Astrocyte of the cerebellum (primary cell): ENCODE measurements at places on chromosomes 4 and X.

- DNase-seq: no peak
These were observed 96.3 kb downstream of the ZNF827 start for GRCh38 chr4:145842224-145842887.

GRCh38 chr4:127284236-127284635 is 348.5 kb upstream of the INTU start:
- no peak for DNase-seq

DNA sequence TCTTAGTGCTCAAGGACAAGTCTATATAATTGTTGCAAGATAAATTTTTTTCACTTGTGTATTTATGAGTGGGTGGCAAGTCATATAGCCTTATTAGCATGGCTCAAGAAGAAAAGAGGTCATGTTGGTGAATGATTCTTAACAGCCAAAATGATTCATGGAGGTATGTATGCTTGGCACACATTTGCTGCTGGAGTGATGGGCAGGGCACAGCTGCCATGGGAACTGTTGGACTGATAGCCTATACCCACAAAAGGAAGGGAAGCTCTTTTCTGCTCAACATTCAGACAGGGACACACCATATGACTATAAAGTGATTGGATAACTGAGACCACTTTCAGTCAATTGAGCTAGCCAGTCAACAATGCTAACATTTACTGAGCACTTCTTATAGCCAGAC is 46.8 kb upstream of the PITX2 start:
- no peak for DNase-seq

DNA sequence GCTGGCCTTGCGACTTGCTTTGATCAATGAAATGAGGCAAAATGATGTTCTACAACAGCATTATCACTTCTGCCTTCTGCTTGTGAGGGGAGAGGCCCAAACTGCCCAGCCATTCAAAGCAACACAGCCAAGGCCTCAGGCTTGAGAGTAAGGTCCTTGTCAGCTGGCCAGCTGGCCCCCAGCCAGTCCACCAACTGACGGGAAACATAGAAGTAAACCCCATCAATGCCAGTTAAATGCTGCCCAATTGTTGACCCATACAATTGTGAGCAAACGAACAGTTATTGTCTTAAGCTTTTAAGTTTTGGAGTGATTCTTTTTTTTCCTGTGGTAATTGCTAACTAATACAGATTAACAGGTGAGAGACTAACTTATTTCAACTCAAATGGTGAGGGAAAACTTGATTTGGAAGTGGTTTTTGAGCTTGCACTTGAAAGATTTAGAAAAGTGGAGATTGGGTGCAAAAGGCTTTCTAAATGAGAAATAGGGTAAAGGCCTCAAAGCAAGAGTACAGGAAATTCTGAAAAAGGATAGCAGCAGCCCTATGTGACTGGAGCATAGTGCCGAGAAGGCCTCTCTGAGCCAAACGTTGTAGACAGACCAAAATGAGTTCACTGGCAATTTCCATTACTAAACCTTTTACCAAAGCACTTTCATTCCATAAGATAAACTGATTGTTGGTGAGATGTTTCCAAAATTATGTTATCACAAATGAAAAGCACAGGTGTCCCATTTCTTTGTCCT is 66.9 kb downstream of the ARHGEF38 start:
- DNase-seq: no peak

GRCh38 chr4:52889778-52890520 is 27.8 kb downstream of the RASL11B start:
- DNase-seq: no peak

GRCh38 chrX:41391606-41392005 is 55.5 kb upstream of the NYX start:
- no peak for DNase-seq

GRCh38 chr4:25012655-25013054 is 18.1 kb downstream of the LGI2 start:
- DNase-seq: no peak

DNA sequence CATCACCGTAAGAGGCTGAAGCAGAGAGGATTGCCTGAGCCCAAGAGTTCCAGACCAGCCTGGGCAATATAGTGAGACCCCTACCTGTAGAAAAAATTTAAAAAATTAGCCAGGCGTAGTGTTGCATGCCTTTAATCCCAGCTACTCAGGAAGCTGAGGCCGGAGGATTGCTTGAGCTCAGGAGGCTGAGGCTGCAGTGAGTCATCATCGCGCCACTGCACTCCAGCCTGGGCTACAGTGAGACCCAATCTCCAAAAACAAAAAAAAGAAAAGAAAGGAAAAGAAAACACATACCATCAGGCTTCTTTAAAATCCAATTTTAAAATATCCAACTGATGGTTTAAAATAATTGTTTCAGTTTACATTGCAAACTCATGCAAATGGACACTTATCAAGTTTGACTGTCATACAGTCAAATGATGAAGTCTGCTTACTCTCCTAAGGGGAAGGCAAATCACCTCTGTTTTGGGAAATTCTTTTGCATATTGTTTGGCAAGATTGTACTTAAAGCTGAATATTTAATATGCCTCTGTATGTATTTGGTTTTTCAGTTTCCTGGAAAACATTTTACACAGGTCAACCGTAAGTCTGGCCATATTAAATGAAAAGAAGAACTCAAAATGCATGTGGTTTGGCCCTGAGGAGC is 23.7 kb upstream of the TENM3 start:
- DNase-seq: no peak

- peak; percentile 23 for DNase-seq
These were observed 39.5 kb downstream of the ZNF518B start for GRCh38 chr4:10417740-10418139.

- DNase-seq: no peak
These were observed 27.9 kb upstream of the PAPSS1 start for GRCh38 chr4:107747748-107748486.

DNA sequence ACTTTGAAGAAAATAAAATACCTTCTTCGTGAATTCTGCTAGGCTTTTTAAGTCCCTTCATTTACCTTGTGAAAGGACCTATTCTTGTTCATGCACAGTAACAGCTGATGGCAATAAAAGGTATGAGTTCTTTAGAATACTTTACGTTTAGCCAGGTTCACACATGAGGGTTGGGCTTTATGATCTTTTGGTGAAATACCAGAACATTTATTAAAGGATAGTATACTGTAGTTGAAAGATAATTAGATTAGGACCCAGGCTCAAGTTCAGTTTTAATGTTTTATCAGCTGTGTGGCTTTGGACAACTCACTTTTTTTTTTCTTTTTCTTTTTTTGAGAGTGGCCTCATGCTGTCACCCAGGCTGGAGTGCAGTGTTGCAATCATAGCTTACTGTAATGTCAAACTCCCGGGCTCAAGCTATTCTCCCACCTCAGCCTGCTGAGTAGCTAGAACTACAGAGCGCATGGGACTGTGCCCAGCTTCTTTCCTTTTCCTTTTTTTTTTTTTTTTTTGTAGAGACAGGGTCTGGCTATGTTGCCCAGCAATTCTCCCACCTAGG is 28.2 kb upstream of the NEIL3 start:
- no peak for DNase-seq

DNA sequence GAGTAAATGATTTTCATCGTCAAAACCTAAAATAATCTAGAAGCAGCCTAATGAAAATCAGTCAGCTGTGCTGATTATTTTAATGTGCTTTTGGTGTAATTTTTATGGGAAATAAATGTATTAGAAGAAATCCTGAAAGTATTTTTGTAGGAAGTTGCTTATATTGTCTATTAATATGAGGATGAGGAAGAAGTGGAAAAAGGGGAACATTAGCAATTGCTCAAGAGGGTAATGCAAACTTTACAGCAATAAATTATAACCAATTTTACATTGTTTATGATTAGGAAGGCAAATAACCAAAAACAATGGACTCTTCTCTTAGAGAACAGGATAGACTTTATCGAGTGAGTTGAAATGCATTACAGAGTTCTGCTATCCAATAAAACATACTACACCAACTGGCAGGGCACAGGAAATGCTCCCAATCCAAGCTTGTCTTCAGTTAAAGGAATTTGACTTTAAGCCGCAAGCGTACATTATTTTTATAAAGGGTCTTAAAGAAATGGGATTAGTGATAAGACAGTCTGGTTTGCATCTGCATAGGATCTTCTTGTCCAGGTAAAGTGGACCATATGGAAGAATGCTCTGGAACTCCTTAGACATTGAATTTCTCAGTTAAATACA is 374.8 kb downstream of the PDGFC start:
- DNase-seq: no peak

DNA sequence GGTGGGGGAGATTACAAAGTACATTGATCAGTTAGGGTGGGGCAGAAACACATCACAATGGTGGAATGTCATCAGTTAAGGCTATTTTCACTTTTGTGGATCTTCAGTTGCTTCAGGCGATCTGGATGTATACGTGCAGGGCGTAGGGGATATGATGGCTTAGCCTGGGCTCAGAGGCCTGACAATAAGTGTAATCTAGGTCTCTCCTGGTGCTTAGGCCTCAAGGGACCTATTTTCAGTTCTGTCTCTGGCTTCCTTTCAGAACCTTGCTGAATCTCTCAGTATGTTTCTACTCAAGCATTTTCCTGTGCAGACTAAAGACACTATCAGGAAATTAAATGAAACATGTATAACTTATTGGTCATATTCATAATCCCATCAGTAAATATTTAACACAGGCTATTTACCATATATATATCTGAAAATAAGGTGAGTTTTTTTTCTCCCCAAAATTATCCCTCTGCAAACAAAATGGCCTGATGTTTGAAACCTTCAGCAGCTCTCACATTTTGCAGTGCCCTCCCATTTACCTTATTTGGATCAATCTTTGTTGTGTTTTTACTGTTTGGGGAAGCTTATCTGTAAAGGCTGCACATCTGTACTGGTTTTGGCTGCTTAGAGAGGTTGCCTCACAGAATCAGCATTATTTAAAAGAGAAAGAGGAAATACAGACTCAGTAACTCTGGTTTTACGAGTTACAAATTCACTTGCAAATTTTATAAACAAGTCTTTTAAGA is 2.3 kb upstream of the ZCCHC4 start:
- no peak for DNase-seq

DNA sequence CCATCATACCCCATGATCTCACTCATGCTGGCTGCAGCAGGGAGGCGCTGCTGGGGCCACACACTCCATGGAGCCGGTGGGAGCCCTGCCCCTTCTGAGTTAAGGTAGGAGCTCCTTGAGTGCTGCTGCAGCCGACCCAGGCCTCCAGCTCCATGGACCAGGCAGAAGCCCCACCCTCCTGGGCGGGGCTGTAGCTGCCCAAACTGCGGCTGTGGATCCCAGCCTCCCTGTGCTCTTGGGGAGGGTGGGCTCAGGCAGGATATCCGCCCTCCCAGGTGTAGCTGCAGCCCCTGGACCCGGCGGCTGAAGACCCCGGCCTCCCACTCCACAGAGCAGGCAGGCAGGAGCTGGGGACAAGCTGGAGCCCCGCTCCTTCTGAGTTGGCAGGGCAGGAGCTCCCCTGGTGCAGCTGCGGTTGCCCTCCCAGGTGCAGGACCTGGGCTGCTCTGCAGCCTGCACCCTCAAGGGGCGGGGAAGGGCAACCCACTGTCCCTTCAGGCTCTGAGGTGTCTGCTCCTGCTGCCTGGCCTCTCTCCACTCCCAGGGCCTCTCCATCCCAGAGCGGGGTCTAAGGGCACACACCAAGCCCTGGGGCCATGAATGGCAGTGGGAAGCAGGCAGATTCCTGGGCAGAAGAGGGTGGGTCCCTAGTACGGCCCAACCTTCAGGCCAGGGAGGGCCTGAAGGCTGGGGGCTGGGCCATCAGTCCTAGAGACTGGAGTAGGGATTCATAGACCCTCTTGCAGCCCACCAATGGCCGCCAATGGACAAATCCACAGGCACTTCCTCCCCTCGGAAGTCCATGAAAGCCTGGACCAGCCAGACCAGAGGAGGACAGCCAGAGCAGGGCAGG is 466.1 kb downstream of the DTHD1 start:
- no peak for DNase-seq

DNA sequence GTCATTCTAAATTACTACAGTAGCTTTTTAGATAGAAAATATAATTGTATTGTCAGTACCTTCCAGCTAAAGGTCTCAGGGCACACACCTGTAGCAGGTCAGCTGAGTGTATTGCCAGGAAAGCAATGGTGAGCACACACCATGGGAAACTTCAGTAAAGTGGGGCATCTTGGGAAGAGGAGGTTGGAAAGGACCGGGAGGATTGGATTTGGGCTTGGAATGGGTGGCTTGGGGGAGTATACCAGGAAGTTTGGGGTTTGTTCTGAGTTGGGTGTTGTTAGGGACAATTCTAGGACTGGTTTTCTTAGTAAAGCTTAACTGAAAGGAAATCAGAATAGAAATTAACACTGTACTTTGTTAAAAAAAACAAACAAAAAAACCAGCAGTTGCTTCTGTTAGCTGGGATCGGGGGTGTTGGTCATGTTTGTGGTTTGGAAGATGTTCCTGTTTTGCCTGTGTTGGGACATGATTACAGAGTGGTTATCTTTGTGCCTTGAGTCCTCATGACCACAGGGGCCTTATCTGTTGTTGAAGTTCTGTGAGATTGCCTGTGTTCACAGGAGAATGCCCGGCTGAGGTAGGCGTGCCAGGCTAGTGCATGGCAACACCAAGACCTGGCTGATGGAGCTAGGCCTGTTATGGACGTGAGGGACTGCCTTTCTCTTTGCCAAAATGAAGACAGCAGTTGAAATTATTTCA is 35.1 kb downstream of the PRIMPOL start:
- no peak for DNase-seq

- DNase-seq: no peak
These were observed 11.3 kb upstream of the PHKA2 start for GRCh38 chrX:18995221-18995620.

- DNase-seq: no peak
These were observed 2.0 kb downstream of the STBD1 start for GRCh38 chr4:76308548-76308947.

- no peak for DNase-seq
These were observed 98.1 kb downstream of the ADGRL3 start for GRCh38 chr4:61298178-61298740.

- no peak for DNase-seq
These were observed 27.4 kb downstream of the HSD17B11 start for GRCh38 chr4:87363552-87363951.

DNA sequence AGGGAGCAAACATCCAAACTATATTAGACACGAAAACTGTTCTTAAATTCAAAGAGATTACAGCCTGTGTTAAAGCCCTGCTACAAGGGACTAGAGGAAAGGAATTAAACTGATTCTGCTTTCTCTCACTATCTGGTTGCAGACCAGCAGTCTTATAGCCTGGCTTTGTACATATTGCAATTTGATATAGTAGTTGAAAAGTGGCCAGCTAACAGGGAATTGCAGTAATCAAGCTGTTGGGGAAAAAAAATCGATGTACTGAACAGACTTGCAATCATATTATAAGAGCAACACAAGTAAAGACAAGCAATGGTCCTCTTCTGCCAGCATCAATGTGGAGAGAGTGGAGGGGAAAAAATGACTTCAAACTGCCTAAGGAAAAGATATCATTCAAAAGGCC is 364.4 kb upstream of the EPHA5 start:
- DNase-seq: no peak

GRCh38 chr4:159195361-159195769 is 92.5 kb downstream of the RAPGEF2 start:
- DNase-seq: no peak

DNA sequence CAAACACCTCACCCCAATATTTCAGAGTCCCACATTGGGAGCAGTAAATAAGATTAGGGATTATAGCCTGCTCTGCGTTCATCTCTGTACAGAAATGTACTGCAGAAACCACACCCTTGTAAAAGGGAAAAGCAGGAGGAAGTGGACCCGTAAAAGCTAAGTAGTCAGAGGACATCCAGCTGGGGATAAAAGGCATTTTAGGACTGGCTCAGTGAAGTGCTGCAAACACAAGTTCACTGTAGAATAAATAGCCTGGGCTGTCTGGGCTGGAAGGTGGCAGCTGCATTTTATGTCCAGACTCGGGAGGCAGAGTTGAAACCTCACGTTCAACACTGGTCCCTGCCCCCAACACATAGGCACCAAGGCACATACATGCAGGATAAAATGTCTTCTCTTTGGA is 178.7 kb upstream of the FAT1 start:
- no peak for DNase-seq
